ENCODE measurements at places on chromosomes 13 and 19.

- no peak for DNase-seq
These were observed 386.0 kb upstream of the ATXN8OS start for GRCh38 chr13:69721631-69722030.

GRCh38 chr19:41341669-41342490 is 11.8 kb downstream of the TGFB1 start:
- DNase-seq, result no peak

GRCh38 chr13:20311596-20311995 is 79.5 kb upstream of the GJB6 start:
- DNase-seq, result no peak

GRCh38 chr19:694481-695351 is 536 bp downstream of the PRSS57 start:
- DNase-seq, result no peak

GRCh38 chr13:94641409-94641941 is 39.8 kb downstream of the GPR180 start:
- no peak for DNase-seq

DNA sequence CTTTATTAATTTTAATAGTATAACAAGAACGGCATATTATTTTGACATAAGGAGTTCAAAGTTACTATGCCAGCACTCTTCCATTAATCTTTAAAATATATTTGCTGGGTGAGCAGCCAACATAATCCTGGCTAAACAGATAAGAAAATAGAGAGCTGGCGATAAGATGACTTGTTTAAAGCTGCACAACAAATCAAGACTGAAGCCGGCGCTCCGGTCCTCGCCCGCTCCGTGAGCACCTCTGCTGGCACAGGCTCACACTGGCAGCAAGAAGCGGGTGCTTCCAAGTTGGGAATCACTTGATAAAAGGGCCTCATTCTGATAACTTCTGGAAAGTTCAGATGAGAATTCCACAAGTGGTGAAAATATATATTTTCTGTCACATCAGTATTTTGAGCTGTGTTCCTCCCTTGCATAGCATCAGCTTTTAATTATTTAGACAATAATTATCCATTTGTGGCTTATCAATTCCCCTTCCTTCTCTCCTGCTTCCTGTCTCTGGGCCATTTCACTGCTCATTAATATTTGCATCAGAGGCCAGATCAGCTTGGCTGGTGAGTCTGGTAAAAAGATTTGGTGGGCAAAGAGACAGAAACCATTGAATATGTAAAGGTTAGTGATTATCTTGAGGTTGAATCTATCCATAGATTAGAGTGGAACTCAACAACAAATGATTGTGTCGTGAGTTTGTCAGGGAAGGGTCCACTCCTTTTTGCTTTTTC is 205.3 kb downstream of the MZT1 start:
- no peak for DNase-seq

GRCh38 chr13:28297341-28297740 is 159.0 kb downstream of the PAN3 start:
- DNase-seq, result no peak

- no peak for DNase-seq
These were observed 385.6 kb downstream of the SLITRK6 start for GRCh38 chr13:85413664-85414063.

GRCh38 chr13:57352114-57352513 is 185.1 kb downstream of the PRR20E start:
- DNase-seq, result no peak

GRCh38 chr19:18156841-18157464 is 4.0 kb downstream of the PIK3R2 start:
- DNase-seq, result no peak

- no peak for DNase-seq
These were observed 8.1 kb downstream of the CHST8 start for GRCh38 chr19:33629826-33630375.

- no peak for DNase-seq
These were observed 767.9 kb downstream of the PCDH9 start for GRCh38 chr13:66462187-66462586.

GRCh38 chr13:46905249-46905648 is 8.4 kb upstream of the HTR2A start:
- no peak for DNase-seq

GRCh38 chr19:50266896-50267295 is 62.3 kb downstream of the KCNC3 start:
- peak; percentile 8 for DNase-seq

DNA sequence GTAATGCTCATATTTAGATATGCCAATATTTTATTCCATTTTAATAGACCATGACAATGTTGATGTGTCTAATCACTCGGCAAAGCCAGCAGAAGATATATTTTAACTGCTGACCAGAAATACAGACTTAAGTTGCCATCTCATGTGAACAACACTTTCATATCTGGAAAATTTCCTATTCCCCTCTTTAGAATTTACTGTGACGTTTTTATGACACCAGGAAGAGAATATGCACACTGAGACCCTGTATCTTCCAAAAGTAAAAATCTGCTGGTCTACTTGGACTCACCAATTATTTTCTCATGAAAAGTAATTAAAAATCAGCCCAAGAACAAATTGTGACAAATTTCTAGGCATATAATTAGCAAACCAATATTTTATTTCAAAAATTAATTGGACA is 2.1 kb downstream of the PROSER1 start:
- DNase-seq, result no peak

DNA sequence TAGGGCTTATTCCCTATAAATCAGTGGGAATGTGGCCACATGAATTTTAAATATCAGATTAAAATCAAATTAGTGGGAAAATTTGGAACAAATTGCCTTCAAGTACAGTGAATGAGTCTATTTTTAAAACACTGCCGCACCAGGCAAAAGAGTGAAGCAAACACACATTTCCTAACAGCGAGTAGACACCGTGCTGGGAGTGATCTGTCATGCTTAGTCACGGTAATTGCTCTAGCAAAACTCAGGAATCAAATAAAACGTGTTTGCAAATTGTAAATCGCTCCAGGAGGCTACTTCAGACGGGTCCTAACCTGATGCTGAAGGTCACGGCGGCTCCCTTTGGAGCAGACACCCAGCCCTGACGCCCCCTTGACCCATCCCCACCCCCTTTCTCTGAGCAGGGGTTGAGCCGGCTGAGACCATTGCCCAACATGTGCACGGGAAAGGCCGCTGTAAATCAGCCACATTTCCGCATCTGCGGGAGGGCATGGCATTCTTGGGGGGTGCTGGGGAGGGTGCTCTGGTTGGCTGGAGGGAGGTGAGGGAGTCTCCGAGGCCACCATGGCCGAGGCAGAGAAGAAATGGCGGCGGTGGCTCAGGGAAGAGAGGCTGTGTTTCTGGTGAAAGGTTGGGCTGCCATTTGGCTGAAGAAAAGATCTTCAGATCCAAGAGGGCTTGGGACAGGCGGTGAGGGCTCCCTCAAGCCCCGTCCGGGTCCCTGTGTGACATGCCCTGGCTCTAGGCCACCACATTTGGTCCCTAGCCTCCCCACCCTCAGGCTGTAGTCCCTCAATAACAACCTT is 8.9 kb downstream of the CEBPA start:
- no peak for DNase-seq

DNA sequence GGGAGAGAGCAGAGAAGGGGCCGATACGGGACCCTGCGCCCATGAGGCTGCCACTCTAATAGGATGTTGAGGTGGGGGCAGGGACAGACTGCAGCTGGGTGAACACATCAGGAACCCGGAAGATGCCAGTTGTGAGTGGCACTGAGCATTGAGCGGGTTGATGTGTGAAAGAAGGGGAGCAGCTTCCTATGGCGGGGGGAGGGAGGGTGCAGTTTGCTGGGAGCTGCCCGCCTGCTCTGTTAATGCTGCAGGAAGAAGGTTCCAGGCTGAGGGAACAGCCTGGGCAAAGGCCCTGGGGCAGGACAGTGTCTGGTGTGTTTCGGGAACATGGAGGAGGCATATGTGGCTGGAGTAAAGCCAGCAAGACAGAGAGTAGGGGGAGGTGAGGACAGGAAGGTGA is 29.8 kb downstream of the DNM2 start:
- DNase-seq, result no peak

- no peak for DNase-seq
These were observed 252.1 kb downstream of the DCT start for GRCh38 chr13:94227255-94227879.

DNA sequence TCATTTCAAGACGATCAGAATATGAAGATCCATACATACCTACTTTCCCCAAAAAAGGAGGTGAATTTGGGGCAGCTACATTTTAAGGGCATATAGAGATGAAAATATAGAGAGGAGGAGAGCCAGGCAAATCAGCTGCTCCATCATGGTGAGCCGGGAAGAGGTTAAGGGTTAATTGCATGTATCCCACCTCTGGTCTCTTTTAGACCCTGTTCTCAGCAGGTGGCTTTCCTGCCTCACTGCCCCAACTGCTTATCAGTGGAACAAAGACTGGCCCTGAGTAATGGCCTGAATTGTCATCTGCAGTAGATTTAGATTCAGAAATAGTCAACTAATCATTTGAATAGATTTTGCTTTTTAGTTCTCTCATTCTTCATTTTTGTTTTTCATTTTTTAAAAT is 206.6 kb downstream of the SPRY2 start:
- DNase-seq, result no peak

- no peak for DNase-seq
These were observed 17.9 kb downstream of the ALG5 start for GRCh38 chr13:36981156-36981743.

DNA sequence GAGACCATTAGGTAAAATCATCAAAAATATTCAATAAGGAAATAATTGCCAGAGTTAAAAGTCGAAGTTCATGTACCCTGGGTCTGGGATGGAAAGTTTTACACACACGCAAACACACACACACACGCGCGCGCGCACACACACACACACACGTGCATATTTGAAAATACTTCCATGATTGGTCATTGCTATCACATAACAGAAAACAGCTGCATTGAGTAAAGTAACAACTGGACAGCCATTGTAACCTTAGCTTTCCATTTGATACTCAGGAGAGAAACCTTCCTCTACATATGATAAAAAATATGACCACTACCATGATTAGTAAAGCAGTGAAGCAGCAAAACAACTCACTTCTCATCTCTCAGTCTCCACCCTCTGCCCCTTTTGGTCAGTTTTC is 490.0 kb upstream of the SGCG start:
- DNase-seq, result no peak

- no peak for DNase-seq
These were observed 280.6 kb downstream of the DCLK1 start for GRCh38 chr13:35850569-35850968.

DNA sequence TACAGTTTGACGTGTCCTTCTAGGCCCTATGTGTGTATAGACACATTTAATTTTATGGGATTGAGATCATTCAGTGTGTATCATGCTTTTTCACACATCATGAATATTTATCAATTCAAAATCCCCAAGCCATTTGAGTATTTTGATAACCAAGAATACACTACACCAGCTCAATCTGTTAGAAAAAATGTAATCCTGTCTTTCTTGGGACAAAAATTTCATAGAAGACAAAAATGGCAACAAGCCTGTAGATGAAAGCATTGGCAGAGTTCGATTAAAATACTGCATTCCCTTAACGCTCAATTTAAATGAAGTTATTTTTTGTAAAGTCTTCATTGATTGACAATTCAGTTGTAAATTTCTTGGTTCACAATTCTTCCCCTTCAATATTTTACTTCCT is 41.9 kb downstream of the WDR87 start:
- no peak for DNase-seq

DNA sequence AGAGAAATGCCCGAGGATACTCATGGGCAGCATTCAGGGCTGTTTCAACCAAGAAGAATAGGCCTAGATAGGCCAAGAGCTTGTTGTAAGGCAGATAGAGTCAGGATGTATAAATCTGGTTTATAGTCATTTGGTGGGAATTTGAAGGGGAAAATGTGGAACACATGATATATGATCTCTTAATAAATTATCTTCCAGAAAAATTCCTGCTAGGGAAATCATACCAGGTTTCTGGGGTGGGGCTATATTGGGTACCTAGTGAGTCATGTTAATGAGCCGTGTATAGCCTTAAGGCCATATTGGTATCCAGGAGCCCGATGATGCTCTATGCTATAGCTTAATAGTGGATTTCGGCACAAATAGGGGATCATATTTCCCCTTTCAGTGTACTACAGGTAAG is 51.5 kb upstream of the HTR2A start:
- DNase-seq, result no peak

DNA sequence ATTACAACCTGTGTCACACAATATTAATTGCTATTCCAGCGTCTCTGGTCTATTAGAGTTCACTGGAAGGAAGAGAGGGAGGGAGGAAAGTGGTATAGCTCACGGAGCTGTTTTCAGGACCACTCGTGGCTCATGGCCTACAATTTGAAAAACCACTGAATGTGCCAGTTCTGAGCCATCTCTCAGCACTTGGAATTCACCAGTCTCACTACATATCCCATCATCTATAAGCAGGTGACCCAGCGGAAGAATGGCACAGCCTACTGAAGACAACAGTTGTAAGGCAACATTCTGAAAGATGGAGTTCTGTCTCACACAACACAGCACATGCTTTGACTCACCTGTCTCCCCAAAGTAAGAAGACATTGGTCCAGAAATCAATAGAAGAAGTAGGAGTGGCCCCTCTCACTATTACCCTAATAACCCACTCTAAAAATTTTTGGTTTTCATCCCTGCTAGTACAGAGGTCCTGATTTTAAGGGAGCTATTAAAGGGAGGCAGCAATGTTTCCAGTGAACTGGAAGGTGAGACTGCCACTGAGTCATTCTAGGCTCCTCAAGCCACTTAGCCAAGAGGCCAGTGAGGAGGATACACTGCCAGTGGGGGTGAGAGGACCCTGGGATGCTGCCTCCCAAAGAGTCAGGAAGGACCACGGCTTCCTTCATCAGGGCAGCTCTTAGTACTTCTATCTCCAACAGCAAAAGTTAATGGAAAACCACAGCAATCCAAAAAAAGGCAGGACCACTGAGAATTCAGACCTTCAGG is 50.0 kb upstream of the DOCK9 start:
- no peak for DNase-seq

DNA sequence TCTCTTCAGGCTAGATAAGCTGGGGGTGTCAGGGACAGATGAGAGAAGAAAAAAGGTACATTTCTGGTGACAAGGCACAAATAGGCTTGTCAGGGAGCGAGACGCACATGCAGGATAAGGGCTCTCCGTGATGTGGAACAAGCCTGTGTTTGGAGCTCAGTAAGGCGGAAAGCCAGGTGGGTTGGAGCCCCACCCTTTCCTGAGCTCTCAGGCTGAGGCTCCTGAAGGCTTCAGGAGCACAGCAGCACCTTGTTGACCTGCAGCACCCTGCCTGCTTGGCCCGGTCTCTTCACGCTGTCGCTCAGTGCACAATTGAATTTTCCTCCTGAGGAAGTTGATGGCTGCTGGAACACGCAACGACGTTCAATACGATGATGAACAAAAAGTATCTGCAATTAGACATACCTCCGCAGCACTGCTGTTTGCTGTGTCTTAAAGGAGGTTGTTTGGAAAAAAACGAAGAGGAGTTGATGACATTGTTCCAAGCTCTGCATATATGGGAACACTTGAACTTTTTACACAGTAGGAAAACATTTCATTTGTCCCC is 29.3 kb downstream of the SERP2 start:
- DNase-seq, result no peak

GRCh38 chr13:96821381-96821780 is 172.9 kb downstream of the OXGR1 start:
- DNase-seq, result no peak

GRCh38 chr13:99281811-99282263 is 23.7 kb upstream of the GPR18 start:
- DNase-seq, result peak; percentile 33
